ENCODE measurements at places on chromosomes 1 and 21.

DNA sequence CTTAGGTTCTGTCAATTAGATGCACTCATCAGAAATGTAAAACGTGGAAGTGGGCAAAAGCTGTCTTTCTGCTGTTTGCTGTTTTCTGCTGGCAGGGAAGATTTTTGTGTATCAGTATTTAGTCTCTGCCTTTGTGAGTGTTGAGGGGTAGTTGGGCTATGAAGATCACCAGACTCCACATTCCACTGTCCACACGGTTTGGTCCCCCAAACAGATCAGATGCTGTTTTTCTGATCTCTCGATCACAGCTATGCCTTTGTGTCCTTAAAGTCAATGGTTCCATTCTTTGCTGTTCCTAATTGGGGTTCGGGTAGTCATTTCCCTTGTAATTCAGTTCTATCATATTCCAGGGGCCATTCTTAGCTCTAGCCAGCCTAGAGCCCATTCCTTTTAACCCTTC is 27.0 kb upstream of the NPL start:
- DNase-seq, result no peak

DNA sequence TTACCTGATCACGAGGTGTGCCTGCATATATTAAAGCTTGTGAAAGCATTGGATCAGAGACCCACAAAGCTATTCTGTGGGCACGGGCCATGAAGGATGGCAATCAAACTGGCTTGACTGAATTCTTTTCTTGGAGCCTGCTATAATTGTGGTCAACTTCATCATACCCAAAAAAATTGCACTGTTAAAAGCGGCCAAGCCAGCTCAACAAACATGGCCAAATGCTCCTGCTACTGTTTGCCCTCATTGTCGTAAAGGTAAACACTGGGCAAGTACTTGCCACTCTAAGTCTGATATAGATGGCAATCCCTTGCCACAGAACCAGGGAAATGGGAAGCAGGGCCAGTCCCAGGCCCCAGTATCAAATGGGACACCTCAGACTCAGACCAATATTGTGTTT is 6.6 kb upstream of the GSTM5 start:
- no peak for DNase-seq

- no peak for DNase-seq
Measured at GRCh38 chr1:112673592-112674439, 643 bp upstream of the MOV10 start.

GRCh38 chr1:22508329-22508728 is 55.0 kb upstream of the EPHA8 start:
- no peak for DNase-seq

DNA sequence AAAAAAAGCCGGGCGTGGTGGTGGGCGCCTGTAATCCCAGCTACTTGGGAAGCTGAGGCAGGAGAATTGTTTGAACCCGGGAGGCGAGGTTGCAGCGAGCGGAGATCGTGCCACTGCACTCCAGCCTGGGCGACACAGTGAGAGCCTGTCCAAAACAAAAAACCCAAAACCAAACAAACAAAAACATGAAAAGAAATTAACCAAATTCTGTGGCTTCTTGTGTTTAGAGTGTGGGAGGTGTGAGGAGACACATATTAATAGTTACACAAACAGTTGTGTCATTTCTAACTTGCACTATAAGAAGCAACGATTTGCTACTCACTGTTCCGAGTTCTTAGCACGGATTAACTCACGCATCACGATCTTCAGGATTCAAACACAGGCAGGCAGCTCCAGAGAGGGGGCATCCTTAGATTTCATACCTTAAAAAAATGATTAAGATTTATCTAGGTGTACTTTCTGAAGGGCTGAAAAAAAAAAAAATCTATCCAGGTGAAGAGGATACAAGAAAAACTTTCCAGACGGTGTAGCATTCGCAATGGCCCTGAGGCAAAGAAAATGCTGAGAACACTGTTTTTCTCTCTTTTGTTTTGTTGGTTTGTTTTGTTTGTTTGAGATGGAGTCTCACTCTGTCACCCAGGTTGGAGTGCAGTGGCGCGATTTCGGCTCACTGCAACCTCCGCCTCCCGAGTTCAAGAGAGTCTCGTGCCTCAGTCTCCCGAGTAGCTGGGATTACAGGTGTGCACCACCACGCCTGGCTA is 713 bp upstream of the HMGCL start:
- DNase-seq, result no peak

- no peak for DNase-seq
Measured at GRCh38 chr1:156245451-156246232, 2.2 kb downstream of the PAQR6 start.

DNA sequence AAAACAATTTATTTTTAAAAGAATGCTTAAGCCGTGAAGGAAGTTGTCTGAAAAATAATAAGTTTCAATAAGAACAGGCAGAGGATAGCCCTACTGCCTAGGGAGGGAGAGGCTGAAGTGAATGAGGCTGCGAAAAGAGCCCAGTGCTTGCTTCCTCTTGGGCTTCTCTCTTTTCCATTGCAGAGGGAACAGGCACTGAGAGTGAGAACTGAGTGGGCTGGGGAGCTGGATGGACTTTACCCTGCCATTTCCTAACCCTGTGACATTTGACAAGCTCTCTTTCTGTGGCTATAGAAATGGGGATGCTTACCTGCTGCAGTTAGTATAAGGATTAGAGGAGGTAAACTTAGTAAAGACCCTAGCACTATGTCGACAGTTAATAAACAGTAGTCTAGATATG is 30.0 kb downstream of the TENT5C start:
- DNase-seq, result no peak

DNA sequence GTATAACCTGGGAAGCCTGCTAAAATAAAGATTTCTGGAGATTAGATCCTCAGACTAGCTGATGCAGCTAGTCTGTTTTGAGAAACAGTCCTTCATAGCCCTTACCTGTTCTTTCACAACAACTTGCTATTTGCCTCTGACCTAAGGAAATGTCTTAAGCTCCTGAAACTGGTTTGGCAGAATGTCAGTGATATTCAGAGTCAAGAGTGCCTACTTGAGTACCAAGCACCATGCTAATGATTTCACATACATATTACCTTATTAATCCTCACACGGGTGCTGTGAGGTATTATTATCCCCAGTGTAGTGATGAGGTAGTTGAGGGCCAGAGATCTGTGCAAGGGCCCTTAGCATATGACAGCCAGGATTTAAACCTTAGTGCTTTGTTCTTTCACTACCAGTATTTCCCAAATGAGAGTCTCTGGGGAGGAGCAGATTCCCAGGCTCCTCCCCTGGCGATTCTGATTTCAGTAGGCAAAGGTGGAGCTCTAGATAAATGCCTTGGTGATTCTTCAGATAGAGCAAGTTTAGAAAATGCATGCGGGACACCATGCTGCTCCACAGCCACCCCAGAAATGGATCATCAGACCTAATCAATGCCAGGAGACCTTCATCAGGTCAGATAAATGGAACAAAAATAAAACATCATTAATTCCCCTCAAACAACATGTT is 47.4 kb upstream of the WNT2B start:
- no peak for DNase-seq

- no peak for DNase-seq
Measured at GRCh38 chr1:211637066-211637465, 38.4 kb downstream of the NEK2 start.

GRCh38 chr21:45418301-45419071 is 13.5 kb downstream of the COL18A1 start:
- DNase-seq, result no peak

DNA sequence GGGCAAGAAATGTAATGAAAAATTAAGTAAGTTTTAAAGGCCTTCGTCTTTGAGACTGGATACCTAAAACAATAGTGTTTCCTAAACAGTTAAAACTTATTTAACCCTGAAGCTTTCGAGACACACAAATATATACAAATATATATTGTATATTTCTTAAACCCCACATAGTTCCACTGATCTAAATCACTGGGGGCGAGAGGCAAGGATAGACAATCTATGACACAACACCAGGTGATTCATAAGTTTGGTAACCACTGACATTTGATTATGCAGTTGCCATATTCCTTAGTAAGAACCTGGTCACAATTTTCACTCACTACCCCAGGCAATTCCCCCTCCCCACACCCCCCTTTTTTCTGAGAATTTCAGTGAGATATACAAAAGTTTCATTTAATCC is 55.3 kb upstream of the BOLA1 start:
- no peak for DNase-seq

DNA sequence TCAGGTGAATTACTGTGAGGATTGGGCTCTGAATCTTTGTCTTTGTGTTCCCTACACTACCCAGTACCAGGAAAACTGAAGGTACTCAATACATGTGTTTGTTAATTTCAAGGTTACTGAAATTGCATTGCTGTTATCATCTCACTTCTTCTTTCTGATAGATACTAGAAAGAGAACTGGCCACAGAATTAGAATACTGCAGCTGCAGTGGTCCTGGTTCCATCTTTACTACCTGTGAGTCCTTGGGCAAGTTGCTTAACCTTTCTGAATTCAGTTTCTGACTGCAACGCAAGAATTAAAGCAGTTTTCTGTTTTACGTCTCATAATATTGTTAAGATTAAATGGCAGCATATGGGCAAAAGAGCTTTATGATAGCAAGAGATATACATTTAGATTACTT is 263.5 kb downstream of the LMO4 start:
- DNase-seq, result no peak

GRCh38 chr21:42612390-42612789 is 41.0 kb upstream of the PDE9A start:
- no peak for DNase-seq

DNA sequence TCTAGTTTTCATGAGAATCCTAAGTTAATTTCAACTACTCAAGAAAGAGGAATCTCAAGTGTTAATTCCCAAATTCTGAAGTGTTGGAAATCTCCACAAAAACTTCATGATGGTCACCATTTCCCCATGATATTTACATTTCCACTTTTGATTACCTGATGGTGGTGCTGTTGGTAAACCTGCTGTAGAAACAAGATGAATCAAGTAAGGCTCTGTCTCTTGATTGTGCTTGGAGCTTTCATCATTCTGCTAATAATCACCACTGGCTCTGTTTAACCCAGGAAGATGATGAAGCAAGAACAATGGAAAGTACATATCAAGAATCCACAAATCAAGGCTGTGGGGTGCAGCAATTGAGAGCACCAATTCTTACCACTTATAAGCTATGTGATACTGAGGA is 77.8 kb downstream of the C4BPA start:
- no peak for DNase-seq

DNA sequence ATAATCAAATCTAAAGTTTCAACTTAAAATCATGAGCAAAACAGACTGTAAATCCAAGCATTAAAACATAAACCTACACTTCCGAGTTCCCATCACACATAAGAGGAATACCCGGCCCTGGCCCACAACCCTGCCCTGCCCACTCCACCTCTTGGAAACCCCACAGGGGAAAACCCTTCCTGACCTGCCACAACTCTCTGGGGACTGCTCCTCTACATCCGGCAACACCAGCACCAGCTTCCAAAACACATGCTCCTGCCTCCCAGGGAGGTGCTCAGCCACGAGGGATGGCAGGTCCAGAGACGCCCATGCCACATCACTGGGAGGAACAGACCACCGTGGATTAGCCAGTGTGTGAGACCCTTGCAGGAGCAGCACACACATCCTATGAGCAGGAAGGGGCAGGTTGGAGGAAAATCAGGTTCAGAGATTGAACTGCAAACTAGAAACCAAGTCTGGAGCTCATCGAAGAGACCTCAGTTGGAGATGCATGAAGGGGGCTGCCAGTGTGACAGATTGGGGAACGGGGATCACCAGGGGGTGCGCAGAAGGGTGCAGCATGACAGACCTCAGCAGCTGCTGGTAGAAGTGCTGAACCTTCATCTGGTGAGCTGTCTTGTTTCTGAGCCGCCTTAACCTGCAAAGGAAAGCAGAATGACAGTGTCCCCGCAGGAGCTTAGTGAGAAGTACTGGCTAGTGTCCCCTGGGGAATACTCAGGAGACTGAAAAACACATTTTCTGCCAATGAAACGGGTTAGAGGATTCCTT is 25.8 kb upstream of the LSS start:
- no peak for DNase-seq

GRCh38 chr1:44720281-44720680 is 10.7 kb downstream of the RNU5D-1 start:
- no peak for DNase-seq

- DNase-seq, result no peak
Measured at GRCh38 chr1:235945775-235946570, 79.3 kb upstream of the LYST start.

GRCh38 chr1:47983691-47984090 is 13.5 kb downstream of the TRABD2B start:
- no peak for DNase-seq

GRCh38 chr1:112030157-112030556 is 40.7 kb upstream of the KCND3 start:
- no peak for DNase-seq

GRCh38 chr1:182238421-182238820 is 153.2 kb downstream of the GLUL start:
- DNase-seq, result no peak

DNA sequence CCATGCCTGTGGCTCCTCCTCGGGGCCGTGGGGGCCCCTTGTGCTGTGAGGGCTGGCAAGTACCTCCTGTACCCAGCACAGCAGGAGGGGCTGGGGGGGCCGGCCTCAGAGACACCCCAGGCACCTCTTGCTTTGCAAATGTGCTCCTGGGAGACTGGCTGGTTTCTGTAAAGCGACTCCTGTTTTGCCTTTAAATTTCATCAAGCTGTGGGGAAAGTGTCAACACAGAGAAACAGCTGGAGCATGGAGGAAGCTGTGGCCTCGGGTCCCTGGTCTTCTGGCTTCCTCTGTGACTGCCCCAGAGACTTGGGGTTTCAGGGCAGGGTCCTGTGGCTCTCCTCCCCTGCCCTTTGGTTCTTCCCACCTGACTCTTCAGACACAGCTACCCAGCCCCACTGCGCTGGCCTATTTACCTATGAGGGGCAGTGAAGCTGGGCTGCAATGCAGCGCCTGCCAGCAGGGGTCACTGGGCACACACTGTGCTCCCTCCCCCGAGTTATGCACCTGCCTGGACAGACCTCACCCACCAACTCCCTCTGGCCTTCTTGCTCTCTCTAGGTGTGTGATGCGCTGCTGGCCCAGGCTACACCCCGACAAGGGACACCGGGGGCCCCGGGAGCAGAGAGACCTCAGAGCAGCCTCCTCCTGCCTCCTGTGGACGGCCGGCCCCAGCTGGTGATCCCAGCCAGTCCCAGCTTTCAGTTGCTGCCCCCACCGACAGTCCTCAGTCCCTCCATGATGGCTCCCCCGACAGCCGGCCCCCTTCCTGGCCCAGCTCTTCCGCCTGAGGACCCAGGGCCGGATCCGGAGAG is 17.6 kb upstream of the PEX10 start:
- no peak for DNase-seq

DNA sequence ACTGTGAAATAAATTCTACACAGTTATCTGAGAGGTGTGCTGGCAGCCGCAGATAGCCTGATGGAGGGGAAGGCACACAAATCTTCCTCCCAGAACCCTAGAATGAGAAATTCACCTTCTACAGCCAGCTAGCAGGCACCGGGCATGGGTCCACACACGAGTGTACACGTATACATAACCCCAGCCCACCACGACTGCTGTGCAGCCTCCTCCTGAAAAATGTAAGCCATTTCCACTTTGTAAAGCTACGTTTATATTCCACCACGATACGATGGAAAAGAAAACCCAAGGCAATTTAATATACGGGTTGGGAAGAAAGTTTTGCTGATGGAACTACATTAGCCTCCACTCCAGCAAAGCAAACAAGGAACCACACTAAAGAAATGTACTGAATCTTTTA is 1.8 kb downstream of the BTG3 start:
- DNase-seq, result no peak

Data from amygdala (tissue), 56 donors.